ENCODE measurements at places on chromosomes 13 and 19. TPM values are rescaled to one million over a fixed set of nuclear protein-coding genes. Genes with fewer than 3 reads are reported as not detected.

- no peak for DNase-seq
- H3K27ac ChIP-seq: peak overlapping the region; percentile 23
- no peaks in the 10 kb centered on the region for H3K36me3 ChIP-seq
- peaks cover 14% of the 10 kb centered on the region for H3K4me1 ChIP-seq
- no peaks in the 10 kb centered on the region for H3K27me3 ChIP-seq
These were observed 102.6 kb downstream of the LRCH1 start for GRCh38 chr13:46655377-46656180.

DNA sequence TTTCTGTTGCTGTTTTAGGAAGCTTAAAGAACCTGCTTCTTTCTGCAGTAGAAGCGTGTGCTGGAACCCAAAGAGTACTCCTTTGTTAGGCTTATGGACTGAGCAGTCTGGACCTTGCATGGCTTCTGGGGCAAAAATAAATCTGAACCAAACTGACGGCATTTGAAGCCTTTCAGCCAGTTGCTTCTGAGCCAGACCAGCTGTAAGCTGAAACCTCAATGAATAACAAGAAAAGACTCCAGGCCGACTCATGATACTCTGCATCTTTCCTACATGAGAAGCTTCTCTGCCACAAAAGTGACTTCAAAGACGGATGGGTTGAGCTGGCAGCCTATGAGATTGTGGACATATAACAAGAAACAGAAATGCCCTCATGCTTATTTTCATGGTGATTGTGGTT is 103.1 kb downstream of the TNFRSF19 start:
- H3K27me3 ChIP-seq: no peaks in the 10 kb centered on the region
- no peak overlapping the region for H3K27ac ChIP-seq
- H3K36me3 ChIP-seq: no peaks in the 10 kb centered on the region
- DNase-seq: no peak
- H3K4me3 ChIP-seq: no peak overlapping the region

GRCh38 chr19:5984600-5984999 is 6.7 kb upstream of the RANBP3 start:
- H3K27ac ChIP-seq: no peak overlapping the region
- DNase-seq: no peak
- H3K4me3 ChIP-seq: no peak overlapping the region
- no peaks in the 10 kb centered on the region for H3K36me3 ChIP-seq
- H3K27me3 ChIP-seq: no peaks in the 10 kb centered on the region

DNA sequence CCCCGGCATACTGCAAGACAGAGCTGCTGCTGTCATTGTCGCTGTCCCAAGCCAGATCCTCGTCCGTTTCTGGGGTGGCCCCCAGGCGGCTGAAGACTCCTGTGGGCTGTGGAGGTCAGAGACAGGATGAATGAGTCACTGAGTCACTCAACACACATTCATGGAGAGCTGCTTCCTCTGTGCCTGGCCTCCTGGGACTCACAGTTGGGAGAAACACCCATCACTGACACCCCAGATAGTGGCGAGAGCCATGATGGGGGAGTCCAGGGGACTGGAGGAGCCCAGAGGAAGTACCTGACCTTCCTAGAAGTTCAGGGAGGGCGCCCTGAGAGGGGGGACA is 26.0 kb downstream of the C19orf47 start:
- no peaks in the 10 kb centered on the region for H3K27me3 ChIP-seq
- no peak overlapping the region for H3K4me3 ChIP-seq
- no peak for DNase-seq

The GDF15 gene
- total RNA-seq: 11.6 TPM

The GGN gene
- total RNA-seq: not detected

GRCh38 chr13:67833564-67833963 is 603.4 kb upstream of the PCDH9 start:
- no peak for DNase-seq
- no peaks in the 10 kb centered on the region for H3K27me3 ChIP-seq
- no peaks in the 10 kb centered on the region for H3K4me1 ChIP-seq
- H3K27ac ChIP-seq: no peak overlapping the region
- no peaks in the 10 kb centered on the region for H3K36me3 ChIP-seq
- no peak overlapping the region for H3K4me3 ChIP-seq

GRCh38 chr13:52980695-52981094 is 47.9 kb upstream of the OLFM4 start:
- H3K36me3 ChIP-seq: no peaks in the 10 kb centered on the region
- no peaks in the 10 kb centered on the region for H3K4me1 ChIP-seq
- peaks cover 4% of the 10 kb centered on the region for H3K27me3 ChIP-seq

The LPAR6 gene
- total RNA-seq: 12.4 TPM

The PDE4A gene
- 2.3 TPM for total RNA-seq

GRCh38 chr19:38974624-38975213 is 823 bp downstream of the FBXO17 start:
- H3K36me3 ChIP-seq: no peaks in the 10 kb centered on the region
- DNase-seq: no peak
- peaks cover 28% of the 10 kb centered on the region for H3K4me1 ChIP-seq
- peak overlapping the region; percentile 72 for H3K4me3 ChIP-seq
- peak overlapping the region; percentile 88 for H3K27ac ChIP-seq

DNA sequence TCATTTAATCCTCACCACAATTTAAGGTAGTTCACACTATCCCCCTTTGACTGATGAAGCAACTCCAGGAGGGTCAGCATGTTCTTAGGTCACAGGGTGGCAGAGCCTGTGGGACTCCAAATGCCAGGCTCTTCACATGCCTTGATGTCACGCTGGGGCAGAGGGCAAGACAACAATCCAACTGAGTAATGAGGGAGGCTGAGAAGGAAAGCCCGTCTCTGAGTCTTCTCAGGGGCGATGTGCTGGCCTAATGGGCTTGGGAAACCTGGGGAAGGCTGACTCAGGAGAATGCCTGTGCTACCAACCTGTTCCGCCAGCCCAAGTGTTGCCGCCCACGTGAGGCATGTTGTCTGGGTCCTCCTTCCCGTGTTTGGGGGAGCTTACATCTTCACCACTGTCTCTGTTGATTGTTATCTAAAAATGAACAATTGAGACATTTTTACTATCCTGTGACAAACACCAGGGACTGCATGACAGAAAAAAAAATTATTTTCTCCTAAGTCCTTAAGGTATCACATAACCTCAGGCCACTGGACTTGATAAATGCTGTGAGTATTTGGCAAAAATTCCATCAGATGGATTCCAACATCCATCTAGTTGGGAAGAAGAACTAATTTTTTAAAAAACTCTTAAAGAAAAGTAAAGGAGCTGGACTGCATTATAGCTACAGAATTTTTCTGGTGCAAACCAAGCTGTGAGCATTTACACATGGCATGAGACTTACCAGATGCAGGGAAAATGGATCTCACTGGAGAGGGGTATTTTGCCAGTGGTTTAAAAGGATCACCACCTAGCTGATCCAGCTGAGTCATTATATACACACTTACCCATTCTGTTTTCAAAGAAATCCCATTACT is 157.5 kb downstream of the RGCC start:
- H3K27me3 ChIP-seq: no peaks in the 10 kb centered on the region
- no peaks in the 10 kb centered on the region for H3K4me1 ChIP-seq
- no peak overlapping the region for H3K27ac ChIP-seq
- no peak for DNase-seq
- no peak overlapping the region for H3K4me3 ChIP-seq

The SERPINE3 gene
- total RNA-seq: not detected

The SIGLEC8 gene
- total RNA-seq: 2.3 TPM

- H3K27ac ChIP-seq: no peak overlapping the region
- no peaks in the 10 kb centered on the region for H3K27me3 ChIP-seq
- H3K36me3 ChIP-seq: no peaks in the 10 kb centered on the region
- H3K4me3 ChIP-seq: no peak overlapping the region
These were observed 174.1 kb downstream of the FGF14 start for GRCh38 chr13:102227741-102228140.

- DNase-seq: no peak
- no peaks in the 10 kb centered on the region for H3K27me3 ChIP-seq
- H3K36me3 ChIP-seq: peaks cover 2% of the 10 kb centered on the region
- H3K27ac ChIP-seq: no peak overlapping the region
These were observed 21.6 kb downstream of the VASP start for GRCh38 chr19:45528744-45529419.

GRCh38 chr19:48085904-48086864 is 24.4 kb downstream of the PLA2G4C start:
- DNase-seq: no peak
- H3K36me3 ChIP-seq: no peaks in the 10 kb centered on the region
- H3K27me3 ChIP-seq: no peaks in the 10 kb centered on the region
- no peak overlapping the region for H3K27ac ChIP-seq

DNA sequence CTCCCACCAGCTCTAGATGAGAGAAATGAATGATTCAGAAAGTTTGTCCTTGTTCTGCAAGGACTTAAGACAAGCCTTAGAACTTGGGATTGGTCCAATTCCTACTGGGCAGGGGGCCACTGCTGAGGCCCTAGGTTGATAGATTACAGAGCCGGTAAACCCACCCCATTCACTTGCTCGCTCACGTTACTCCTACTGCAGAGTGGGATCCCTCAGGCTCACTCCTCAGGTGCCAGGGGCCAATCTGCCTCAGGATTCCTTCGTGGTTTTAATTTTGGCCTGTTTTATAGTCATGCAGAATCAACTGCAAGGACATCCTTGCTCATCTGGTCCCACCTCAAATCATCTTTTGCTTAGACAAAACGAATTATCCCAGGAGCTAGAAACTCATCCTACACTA is 59.0 kb downstream of the SERP2 start:
- H3K4me1 ChIP-seq: peaks cover 3% of the 10 kb centered on the region
- no peak for DNase-seq
- no peaks in the 10 kb centered on the region for H3K27me3 ChIP-seq
- no peak overlapping the region for H3K4me3 ChIP-seq

The ADGRE2 gene
- 1.0 TPM for total RNA-seq

The IRF2BP1 gene
- total RNA-seq: 16.8 TPM

The F10 gene
- total RNA-seq: 85.3 TPM

The CBY2 gene
- total RNA-seq: not detected

The B3GNT3 gene
- total RNA-seq: 1.0 TPM

DNA sequence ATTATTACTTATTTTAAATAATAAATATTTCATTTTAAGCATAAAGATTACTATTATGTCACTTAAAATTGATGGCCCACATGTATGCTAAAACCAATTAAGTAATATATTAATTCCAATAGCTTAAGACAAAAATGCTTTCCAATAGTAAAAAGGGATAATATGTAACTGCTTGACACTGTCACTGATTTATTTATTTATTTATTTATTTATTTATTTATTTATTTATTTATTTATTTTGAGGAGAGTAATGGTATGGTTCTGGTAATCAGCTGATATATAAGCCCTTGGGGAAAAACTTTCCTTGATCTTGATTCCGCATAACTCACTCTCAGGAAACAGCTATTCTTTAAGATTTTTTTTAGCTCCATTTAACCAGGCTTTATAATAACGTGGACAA is 903.0 kb upstream of the ATXN8OS start:
- H3K4me3 ChIP-seq: no peak overlapping the region
- no peak overlapping the region for H3K27ac ChIP-seq
- H3K4me1 ChIP-seq: no peaks in the 10 kb centered on the region
- no peaks in the 10 kb centered on the region for H3K27me3 ChIP-seq

DNA sequence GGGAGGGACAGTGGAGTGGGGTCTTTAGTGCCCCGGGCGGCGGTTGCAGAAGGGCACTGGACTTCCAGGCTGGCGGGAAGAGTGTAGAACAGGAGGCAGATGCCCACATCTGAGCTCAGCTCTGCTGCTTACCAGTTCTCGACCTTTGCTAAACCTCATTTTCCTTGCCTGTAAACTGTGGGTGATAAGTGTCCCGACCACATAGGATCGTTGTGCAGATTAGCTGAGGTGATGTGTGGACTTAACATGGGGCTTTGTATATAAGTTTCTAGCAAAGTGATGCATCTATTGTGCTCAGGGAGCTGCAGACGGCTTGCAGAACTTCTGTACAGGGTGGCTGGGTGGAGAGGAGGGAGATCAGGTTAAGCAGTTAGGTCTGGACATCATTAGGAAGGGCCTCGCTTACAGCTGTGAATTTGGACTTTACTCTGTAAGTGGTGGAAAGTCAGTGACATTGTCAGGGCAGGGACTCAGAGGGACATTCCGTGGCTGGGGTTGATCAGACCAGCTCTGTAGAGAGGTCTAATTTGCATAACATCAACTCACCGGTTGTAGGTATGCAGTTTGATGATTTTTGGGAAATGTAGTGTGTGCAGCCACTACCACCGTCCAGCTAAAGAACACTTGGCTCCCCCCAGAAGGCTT is 70.0 kb downstream of the SPATA13 start:
- H3K27me3 ChIP-seq: no peaks in the 10 kb centered on the region
- no peak overlapping the region for H3K4me3 ChIP-seq
- no peak for DNase-seq
- peaks cover 12% of the 10 kb centered on the region for H3K4me1 ChIP-seq

DNA sequence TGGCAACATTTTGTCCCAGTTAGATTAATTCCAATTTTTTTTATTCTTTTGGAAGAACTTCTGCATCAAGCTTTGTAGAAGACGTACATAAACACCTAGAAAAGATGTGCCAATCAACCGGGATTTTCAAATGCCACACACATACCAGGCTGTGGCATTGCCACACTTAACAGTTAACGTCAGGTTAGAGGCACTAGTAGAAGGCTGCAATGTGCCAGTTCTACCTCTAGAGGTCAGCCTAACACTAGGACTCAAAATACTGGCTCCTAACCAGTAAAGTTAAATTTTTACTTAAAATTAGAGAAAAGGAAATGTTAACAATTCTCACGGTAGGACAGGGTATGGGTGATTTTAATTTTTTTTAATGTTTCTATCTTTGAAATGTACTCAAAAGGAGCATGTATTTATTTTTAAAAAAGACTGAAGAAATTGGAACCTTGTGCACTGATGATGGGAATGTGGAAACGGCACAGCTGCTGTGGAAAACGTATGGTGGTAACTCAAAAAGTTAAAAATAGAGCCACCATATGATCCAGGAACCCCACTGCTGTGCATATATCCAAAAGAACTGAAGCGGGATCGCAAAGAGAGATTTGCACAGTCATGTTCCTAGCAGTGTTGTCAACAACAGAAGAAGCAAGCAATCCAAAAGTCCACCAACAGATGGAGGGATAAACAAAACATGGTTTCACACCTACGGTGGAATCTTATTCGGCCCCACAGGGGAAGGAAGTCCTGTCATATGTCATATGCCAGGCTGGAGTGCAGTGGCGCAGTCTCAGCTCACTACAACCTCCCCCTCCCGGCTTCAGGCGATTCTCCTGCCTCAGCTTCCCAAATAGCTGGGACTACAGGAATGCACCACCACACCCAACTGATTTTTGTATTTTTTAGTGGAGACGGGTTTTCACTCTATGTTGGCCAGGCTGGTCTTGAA is 30.3 kb downstream of the CRYL1 start:
- H3K27me3 ChIP-seq: no peaks in the 10 kb centered on the region
- peak overlapping the region; percentile 56 for H3K27ac ChIP-seq
- H3K4me3 ChIP-seq: no peak overlapping the region
- peaks cover 17% of the 10 kb centered on the region for H3K4me1 ChIP-seq

DNA sequence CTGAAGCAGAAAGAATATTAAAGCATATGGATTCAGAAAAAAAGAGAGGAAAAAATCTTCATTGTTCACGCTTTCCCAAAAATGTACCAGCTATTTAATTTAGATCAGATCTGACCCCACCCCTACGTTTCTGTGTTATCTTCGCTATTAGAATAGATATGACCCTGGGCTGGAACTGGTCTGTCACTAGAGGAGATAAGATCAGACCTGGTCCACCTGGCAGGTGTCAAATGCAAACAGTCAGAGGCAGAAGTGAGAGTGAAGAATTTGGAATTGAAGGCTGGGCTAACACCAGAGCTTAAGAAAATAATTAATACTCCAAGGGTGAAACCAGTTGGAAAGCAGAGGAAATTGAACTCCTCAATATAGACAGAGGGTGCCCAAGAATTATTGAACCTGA is 30.0 kb upstream of the MBNL2 start:
- H3K27me3 ChIP-seq: no peaks in the 10 kb centered on the region
- no peak for DNase-seq
- H3K27ac ChIP-seq: no peak overlapping the region
- H3K4me1 ChIP-seq: no peaks in the 10 kb centered on the region
- no peaks in the 10 kb centered on the region for H3K36me3 ChIP-seq

The DAND5 gene
- total RNA-seq: not detected

The CGB3 gene
- not detected for total RNA-seq
